ENCODE measurements at places on chromosomes 6 and 20.

DNA sequence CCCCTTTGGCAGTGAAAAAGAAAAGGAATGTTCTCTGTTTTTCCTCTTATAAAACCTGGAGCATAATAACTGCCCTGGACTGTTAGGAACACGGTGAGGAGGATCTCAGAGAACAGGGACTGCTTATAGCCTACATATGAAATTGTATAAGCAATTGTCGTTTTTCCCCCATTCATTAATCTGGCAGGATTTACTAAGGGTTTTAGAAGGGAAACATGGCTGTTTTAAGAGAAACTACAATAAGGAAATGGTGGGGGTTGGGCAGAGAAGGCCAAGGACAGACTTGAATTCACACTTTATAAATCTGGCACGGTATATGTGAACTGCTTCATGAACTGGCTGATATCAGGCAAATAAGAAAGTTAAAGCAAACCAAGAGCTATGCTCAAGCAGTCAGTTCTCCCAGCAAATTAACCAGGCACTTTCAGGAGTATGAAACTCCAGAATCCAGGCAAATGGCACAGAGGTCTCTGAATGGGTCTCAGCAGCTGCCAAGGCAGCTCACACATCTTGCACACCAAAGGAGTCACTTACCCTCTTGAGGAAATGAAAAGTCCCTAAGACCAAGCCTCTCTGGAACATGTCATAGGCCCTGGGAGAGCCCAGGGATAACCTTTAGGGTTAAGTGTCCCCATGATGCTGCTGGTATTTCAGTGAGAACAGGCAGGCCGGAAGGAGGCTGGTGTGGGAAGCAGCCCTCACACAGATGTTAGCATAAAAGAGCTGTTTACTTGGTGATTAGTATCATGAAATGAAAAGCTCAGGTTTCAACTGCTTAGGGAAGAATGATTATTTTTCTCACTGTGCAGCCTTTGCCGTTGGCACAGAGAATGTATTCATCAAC lies 260.5 kb upstream of the MARCKS start:
- DNase-seq, result no peak

DNA sequence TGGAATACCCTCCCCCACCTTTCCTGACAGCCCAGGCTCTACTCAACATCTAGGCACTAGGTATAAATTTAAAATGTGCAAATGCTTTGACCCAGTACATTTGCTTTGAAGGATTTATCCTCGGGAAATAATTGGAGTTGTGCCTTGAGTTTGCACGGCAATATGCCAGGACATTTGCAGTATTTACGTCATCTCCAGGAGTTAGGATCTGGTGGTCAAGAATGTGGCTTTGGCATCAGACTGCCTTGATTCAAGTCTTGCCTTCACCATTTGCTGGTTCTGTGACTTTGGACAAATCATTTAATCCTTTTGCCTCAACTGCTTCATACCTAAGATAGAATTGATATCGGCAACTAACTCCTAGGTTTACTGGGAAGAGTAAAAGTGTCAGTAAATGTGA lies 169.6 kb downstream of the PLCB1 start:
- DNase-seq, result no peak

- no peak for DNase-seq
These were observed 51.7 kb upstream of the TBX18 start for GRCh38 chr6:84815896-84816735.

DNA sequence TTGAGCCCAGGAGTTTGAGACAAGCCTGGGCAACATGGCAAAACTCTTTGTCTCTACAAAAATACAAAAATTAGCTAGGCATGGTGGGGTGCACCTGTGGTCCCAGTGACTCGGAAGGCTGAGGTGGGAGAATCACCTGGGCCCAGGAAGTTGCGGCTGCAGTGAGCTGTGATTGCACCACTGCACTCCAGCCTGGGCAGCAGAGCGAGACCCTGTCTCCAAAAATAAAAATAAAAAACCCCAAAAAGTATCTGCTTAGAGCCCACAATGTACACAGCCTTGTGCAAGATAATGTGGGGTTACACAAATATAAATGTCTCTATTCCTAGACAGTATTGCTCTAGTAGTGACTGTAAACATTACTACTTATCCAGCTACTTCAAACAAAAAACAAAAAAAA lies 5.9 kb downstream of the ESF1 start:
- no peak for DNase-seq

DNA sequence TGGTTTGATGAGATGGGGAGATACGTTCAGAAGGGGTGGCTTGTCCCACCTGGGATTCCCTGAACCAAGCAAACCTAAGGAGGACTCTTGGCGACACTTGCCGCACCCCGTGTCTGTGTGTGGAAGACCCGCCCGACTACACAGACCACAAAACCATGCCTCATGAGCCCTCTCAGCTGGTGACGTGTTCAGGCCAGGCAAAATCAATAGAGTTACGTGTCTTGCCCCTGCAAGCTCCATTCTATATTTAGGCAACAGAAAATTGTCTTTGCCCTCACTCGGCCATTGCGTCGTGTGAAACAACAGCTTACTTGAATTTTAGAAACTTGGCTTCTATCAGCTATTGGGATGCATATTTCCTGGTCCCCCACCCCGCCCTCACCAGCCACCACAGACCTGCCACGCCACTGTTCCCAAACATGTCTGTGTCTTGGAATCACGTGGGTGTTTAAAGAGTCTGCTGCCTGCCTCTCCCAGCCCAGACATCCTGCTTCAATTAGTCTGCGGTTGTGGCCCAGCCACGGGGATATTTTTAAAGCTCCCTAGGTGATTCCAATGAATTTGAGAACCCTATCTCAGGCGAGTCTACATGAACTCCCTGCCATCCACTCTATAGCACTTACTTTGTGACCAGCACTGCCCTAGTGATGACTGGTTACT lies 279.2 kb upstream of the EXOC2 start:
- no peak for DNase-seq

GRCh38 chr6:122459240-122459639 lies 12.4 kb downstream of the SERINC1 start:
- DNase-seq, result no peak

- DNase-seq, result no peak
These were observed 52.5 kb downstream of the MAFB start for GRCh38 chr20:40636486-40636885.

GRCh38 chr20:50920997-50921396 lies 10.2 kb downstream of the ADNP start:
- DNase-seq, result no peak

- no peak for DNase-seq
These were observed 3.1 kb downstream of the PLAGL2 start for GRCh38 chr20:32204205-32205109.

- no peak for DNase-seq
These were observed 3.9 kb upstream of the ZNF292 start for GRCh38 chr6:87151471-87151780.

- no peak for DNase-seq
These were observed 459.6 kb downstream of the UTRN start for GRCh38 chr6:144744720-144745119.

GRCh38 chr6:25579902-25580495 lies 72.0 kb upstream of the SCGN start:
- DNase-seq, result no peak

- DNase-seq, result no peak
These were observed 25.2 kb upstream of the TULP4 start for GRCh38 chr6:158287047-158287446.

GRCh38 chr6:126716032-126716431 lies 376.1 kb downstream of the CENPW start:
- DNase-seq, result no peak

DNA sequence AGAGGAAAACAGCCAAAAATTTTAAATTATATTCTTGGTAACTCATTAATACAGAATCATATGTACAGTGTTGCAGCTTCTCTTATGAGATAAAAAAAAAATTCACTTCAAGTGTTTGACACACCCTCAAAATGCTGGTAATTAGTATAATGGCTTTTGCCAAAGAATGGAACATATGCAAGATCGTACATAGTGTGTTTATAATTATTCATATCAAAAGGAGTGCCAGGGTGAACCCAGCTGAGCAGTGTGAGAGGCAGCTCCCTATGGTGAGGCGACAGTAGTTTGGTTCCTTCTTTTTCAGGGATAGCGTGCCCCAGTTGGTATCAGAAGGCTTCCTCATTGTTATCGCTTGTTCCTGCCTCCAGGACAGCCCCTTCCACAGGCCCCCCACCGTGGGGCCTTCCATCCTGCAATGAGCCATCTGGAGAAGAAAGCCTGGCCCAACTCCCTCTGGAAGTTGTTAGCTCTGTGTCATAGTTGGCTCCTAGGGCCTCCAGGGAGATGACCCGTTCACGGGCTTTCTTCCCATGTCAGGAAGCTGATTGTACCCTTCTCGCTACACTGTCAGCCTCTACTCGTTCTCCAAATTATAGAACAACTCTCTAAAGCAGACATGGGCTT lies 150.7 kb downstream of the FRK start:
- DNase-seq, result no peak

DNA sequence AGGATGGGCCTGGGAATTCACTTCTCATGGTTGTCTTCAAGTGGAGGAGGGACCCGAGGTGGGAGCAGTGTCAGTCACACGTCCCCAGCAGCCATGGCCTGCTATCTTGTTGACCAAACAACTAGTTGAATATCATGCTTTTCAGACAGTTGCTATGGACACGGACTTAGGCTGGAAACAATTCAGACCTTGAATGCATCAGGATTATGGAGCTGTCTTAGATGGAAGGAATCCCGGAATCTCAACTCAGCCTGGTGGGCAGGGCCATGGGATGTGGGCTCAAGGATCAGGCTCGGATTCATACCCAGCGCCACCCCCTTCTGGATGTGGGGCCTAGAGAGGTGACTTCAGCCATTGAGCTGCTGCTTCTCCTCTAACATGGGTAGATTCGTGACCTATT lies 112.6 kb downstream of the DLGAP4 start:
- DNase-seq, result no peak

DNA sequence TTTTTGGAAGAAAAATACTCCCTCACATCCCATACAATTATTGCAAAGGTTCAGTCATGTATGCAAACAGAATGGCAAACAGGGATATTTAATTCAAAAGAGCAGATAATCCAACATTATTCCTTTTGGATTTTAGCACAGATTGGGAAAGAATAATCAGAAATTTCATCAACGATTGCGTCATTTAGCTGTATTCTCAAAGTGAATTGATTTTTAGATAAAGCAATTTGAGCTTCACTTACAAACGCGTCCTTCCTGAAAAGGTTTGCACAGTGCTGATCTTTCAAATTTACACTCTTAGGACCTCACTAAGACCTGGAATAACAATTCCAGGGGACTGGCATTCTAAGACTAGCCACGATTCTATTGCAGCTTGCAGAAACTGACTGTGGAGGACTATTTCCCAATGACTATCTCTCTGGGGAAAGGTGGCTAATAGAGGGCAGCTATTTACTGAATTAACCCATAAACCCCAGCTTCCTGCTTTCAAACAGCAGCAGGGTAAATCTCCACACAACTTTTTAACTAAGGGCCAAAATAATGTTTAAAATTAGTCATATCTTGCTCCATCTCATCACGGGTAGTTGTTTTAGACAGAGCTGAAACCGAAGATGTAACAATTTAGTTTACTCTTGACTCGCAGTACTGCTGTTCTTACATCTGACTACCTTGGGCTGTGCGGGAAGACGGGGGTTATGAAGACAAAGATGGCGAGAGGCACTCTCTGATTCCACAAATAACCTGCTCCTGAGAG lies 131.2 kb upstream of the FAM184A start:
- DNase-seq, result no peak

GRCh38 chr20:33275215-33275614 lies 7.8 kb upstream of the BPIFB1 start:
- no peak for DNase-seq

GRCh38 chr6:157984686-157985225 lies 3.1 kb downstream of the SYNJ2 start:
- no peak for DNase-seq

GRCh38 chr20:37816003-37816402 lies 86.9 kb upstream of the VSTM2L start:
- DNase-seq, result no peak

GRCh38 chr6:147109707-147110106 lies 94.5 kb upstream of the STXBP5 start:
- DNase-seq, result no peak

DNA sequence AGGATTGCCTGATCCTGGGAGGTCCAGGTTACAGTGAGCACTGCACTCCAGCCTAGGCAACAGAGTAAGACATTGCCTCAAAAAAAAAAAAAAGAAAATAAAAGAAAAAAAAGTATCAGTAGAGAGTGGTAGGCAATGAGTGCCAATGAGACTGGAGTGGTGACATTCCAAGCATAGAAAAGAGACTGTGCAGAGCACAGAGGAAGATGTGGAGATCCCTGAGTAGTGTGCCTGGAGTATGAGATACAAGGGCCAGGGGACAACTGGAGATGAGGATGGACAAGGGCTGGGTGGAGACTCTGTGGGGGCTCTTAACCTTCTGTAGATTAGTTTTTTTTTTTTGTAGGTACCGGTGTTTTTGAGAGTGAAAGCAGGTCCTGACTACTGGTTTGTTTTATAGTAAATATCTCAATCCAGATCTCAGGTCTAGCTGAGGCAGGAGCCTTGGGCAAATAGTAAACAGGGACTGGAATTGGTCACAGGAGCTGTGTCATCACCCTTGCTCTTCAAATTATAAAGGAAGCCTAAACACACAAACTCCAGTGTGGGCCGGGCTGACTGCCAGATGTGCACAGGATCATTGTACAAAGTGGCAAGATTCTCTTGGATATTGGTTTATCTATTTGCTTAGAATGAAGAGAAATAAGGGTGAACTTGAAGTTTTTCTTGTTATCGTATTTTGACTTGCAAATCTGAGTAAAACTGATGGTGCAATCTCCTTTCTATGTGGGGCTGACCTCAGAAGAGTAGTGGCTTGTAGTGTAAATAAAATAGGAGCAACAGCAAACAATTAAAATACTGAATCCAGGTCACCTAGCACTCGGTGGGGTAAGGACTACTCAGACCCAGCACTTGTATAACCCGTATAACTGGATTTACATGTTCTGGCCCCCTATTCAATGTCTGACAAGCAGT lies 144.9 kb downstream of the SOX4 start:
- DNase-seq, result no peak

DNA sequence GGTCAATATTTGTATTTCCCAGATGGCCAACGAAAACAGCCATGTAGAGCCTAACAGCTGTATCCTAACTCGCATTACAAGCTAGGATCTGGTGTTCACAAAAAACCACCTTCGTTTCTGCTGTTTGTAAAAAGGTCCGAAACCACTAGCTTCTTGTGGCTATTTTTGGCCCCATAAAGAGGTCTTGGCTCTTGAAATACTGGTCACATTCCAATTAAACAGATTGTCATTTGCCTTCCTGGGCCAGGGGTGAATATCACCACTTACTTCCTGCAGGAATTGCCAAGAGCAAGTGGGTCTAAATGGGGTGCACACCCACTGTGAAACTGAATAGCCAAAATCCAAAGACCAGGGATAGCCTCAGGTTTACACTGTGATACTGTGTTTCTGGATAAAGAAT lies 48.2 kb downstream of the TSHZ2 start:
- no peak for DNase-seq

- DNase-seq, result no peak
These were observed 42.0 kb downstream of the ADGRB3 start for GRCh38 chr6:68677058-68677457.

DNA sequence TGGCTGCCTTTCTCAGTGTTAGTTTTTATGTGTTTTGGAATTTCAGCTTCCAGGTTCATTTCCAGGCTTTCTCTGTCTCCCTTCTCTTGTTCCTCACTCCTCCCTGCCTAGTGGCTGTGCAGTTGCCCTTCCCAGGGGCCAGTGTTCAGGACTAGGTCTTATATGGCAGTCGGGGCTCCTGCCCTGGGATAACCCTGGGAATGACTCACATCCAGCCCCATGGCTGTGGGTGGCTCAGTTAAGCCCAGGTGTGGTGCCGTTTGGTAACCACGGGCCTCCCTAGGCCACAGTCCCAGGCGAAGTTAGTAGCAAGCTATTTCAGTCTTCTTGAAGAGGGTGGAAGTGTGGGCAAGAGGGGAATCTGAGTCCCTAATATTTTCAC lies 57.4 kb upstream of the DDR1 start:
- DNase-seq, result no peak
